Stimulated activated CD8-positive, alpha-beta memory T cell treated with anti-CD3 and anti-CD28 coated beads, Interleukin-12 subunit alpha, Interleukin-12 subunit beta, amount 100 ng/mL, for 4 hours (primary cell): ENCODE measurements at places on chromosomes 3 and 15.

- no peak for DNase-seq
Observed at GRCh38 chr3:128091586-128091985, 32.0 kb downstream of the RUVBL1 start.

GRCh38 chr3:10090179-10090578, 17.9 kb downstream of the FANCD2OS start:
- no peak for DNase-seq

GRCh38 chr3:66398228-66399025, 102.4 kb downstream of the LRIG1 start:
- DNase-seq: no peak

GRCh38 chr3:48711727-48712126, 5.3 kb downstream of the IP6K2 start:
- DNase-seq: no peak

- DNase-seq: no peak
Observed at GRCh38 chr3:55876560-55876959, 389.5 kb upstream of the WNT5A start.

DNA sequence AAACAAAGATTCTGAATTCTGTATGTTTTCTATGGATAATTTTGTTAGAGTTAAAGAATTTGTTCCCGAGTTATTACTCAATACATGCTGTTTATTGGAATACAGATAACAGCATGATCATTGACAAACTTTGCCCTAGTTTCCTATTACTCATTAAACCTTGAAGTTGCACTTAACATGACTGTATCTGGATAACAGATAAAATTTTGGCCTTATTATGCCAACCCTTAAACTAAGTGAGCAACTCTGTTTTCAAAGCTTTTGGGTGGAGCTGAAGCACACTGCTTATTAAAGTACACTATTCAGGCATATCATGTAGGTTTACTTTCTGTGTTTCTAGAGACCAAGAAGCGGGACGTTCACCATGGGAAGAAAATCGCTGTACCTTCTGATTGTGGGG, at the start of gene AADAC:
TSS of gene AADAC (plus strand) at position 318 of the 400 bp plus-strand sequence. CDS start at position 365, 47 bp downstream.
- no peak for DNase-seq

- no peak for DNase-seq
Observed at GRCh38 chr15:94028809-94029208, 202.6 kb upstream of the MCTP2 start.

DNA sequence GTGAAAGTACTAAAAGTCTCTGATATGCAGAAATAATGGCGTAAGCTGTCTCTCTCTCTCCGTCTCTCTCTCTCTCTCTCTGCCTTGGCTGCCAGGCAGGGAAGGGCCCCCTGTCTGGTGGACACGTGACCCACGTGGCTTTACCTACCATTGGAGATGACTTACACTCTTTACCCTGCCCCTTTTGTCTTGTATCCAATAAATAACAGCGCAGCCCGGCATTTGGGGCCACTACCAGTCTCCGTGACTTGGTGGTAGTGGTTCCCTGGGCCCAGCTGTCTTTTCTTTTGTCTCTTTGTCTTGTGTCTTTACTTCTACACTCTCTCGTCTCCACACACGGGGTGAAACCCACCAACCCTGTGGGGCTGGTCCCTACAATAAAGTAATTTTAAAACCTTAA, 12.2 kb upstream of the TMEM40 start:
- DNase-seq: no peak

DNA sequence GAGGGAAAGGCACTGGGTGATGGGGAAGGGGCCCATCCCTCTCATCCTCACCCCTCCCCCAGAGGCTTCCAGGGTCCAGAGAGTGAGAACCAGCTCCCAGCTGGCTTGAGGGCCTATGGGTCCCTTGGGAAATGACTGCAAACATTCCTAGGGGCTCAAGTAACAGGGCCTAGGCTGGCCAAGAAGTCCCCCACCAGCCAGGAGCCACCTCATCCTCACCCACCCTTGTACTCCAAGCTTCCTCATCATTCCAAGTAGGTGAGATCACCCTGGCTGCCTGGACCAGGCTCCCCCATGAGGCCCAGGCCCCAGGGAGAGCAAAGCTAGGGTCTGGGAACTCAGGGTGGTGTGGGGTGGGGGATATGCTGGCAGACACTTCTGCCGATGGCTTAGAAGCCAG, 14.8 kb downstream of the LOXL1 start:
- DNase-seq: no peak

DNA sequence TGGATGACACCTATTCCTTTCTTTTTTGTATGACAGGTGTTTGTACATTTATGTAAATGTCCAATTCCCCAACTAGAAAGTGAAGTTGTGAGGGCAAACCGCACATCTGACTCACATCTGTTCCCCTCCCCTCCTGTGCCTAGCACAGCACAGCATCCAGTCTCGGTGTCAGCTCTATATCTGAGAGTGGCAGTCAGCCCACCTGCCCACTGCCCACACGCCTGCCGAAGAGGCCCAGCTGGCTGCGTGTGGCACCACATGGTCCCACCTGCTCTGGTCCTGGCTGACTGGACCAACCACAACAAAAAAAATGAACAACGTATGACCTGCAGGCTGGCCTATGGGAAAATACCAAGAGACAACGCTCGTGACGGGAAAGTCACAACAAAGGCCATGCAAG, 62.8 kb downstream of the XXYLT1 start:
- DNase-seq: no peak

DNA sequence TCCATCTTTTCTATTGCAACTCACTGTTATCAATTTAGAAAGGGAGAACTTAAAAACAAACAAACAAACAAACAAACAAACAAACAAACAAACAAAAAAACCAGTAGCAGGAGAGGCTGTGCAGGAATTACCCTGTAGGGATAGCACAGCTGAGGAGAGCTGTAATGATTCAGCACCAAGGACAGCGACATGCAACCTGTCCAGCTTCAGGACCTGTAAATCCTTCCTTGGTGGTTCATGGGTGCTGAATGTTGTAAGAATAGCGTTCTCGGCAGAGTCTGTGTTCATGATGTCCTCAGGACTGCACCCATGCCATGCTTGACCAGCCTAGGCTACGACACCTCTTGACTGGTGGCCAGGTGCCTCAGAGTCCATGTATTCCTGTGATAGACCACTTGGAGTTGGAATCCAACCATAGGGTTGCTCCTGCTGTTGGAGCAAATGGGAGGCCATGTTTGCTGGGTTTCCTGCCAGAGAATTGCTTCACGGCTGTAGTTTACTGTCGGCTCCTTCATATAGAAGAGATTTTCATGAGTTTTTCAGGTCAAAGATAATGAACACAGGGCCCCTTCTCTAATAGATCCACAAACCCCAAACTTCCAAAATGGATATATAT, 65.9 kb downstream of the CACNA2D3 start:
- no peak for DNase-seq

DNA sequence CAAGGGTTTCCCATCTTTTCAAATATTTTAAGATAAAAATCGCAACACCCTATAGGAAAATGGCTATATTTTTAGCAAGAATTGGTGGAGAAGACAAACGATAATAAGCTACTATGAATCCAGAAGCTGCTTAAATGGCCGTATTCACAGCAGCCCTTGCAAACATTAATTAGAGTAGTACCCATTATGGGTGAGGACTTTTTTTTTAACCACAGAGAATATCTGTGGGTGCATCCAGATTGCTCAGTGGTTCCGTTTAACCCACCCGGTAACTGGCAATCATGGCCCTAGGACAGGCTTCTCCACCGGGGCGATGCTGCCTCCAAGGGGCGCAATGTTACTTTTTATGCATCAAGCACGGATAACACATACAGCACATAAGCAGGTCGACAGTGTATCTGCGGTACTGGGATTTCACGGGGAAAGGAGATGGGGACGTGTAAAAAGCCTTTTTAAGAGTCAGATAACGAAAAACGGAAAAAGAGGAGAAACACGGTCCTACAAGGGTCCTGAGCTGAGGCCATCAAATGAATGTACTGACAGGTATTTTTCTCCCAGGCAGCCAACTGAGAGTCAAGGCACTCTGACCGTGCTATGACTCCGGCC, 968 bp upstream of the TMEM266 start:
- DNase-seq: no peak

GRCh38 chr3:14543446-14543845, 3.3 kb upstream of the GRIP2 start:
- DNase-seq: no peak

DNA sequence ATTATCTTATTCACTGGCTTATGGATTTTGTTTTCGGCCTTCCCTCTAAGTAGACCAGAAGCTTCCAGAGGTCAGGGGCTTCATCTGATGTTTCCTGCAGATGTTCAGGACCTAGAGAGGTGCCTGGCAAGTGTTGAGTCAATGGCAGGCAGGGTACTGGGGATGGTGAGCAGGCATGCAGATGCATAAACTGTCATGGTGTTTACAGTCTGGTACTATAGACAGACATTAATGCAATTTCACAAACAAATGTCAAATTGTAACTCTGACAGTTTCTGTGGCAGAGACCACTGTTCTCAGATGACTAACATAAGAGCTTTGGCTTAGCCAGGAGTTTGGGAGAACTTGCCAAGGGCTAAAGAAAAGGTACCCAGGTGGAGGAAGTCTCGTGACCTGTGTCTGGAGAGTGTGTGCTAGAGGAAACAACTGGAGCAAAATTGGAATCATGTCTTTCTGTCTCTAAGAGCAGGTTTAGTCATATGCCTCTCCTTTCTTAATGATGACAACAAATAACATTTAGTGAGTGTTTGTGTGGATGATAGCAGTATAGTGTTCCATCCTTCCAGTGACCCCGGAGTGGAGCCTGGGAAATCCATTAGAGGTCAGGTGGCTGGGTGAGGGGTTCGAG, 53.7 kb upstream of the TRAK1 start:
- DNase-seq: no peak

DNA sequence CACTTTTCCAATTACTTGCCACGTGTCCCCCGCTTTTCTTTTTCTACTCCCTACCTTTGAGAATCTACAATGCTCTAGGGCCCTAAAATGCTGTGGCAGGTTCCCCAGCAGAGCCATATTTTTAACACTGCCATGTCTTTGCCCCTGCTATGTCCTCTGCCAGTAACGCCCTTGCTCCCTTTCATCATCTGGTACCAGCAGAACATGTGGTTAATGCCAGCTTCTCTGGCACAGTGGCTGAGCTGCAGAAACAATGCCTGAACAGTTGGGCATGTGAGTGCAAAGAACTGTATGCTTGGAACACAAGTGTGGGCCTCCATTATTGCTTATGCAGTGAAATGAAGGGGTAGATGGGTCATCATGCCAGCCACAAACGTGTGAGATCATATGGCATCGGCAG, 287.6 kb downstream of the NEK10 start:
- DNase-seq: no peak

GRCh38 chr3:193932576-193932975, 203.4 kb upstream of the HES1 start:
- DNase-seq: no peak

DNA sequence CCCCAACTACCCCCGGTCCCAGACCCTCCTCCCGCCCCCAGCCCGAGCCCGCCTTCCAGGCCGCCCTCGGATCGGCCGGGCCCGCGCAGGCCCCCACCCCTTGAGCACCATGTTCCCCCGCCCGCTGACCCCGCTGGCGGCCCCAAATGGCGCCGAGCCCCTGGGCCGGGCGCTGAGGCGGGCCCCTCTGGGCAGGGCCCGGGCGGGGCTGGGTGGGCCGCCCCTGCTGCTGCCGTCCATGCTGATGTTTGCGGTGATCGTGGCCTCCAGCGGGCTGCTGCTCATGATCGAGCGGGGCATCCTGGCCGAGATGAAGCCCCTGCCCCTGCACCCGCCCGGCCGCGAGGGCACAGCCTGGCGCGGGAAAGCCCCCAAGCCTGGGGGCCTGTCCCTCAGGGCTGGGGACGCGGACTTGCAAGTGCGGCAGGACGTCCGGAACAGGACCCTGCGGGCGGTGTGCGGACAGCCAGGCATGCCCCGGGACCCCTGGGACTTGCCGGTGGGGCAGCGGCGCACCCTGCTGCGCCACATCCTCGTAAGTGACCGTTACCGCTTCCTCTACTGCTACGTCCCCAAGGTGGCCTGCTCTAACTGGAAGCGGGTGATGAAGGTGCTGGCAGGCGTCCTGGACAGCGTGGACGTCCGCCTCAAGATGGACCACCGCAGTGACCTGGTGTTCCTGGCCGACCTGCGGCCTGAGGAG, 472 bp downstream of the CHST14 start:
- no peak for DNase-seq

DNA sequence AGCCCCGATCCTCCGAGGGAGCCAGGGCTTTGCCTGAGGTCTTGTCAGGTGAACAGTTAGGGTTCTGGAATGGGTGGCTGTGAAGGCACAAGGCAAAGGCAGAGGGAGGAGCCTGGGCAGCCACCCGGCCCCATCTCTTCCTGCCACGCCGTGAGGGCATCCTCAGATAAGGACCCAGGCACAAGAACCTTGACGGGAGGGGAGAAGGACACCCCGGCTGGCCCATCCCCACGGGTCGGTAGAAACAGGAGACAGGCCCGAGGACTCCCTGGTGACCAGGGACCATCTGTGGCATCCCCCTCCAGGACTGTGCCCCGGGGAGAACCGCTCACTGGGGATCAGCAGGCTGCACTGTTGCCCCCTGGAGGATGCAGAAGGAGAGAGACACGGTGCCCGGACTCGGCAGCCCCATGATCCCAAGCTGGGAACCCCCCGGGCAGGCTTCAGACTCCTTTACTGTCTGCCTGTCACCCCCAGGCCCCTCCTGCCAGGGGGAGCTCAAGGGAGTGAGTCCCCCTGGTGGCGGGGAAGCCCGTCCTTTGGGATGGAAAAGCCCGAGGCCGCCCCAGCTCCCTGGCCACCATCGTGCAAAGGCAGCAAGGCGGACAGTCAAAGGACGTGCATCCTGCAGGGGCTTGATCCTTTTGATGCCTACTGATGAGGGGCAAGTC, 12.3 kb upstream of the PCSK6 start:
- DNase-seq: peak; percentile 18

GRCh38 chr3:148901987-148902791, 37.1 kb downstream of the CPA3 start:
- no peak for DNase-seq

DNA sequence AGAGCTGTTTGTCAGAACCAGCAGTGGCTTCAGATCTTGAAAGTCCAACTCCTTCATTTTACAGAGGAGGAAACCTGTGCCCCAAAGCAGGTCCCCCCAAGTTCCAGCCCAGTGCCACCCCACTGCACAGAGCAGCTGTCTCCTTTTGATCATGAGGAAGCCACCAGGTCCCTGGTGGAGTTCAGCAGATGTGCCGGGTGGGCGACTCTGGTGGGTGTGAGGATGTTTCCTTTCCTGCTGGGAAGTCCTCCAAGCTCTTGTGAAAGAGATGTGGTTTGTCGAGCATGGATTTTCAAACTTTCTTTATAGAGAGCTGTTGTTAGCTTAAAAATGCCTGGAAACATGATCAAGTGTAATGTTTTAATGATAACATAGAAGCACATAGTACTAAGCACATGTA, 52.0 kb downstream of the SMAD3 start:
- no peak for DNase-seq

- no peak for DNase-seq
Observed at GRCh38 chr15:69704229-69704628, 251.6 kb downstream of the RPLP1 start.

DNA sequence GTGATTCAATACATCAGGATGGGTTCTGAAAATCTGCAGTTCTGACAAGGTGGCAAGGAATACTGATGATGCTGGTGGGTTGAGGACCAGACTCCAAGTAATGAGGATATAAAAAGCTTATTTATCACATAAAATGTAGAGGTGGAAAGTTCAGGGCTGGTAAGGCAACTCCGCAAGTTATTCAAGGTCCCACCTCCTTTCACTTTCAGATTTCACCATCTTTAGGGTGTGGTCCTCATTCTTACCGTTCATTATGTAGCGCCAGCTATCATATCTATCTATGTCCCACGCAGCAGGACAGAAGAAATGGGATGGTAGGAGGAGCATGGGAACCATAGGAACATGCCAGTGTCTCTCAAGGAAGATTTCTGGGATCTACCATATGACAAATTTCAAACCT, 80.3 kb downstream of the IL1RAP start:
- no peak for DNase-seq

- DNase-seq: no peak
Observed at GRCh38 chr3:158103887-158104327, 2.3 kb downstream of the SHOX2 start.
